Activated naive CD4-positive, alpha-beta T cell treated with Interleukin-2 at 50 U/mL for 16 hours (primary cell): ENCODE measurements at places on chromosomes 7 and 10.

DNA sequence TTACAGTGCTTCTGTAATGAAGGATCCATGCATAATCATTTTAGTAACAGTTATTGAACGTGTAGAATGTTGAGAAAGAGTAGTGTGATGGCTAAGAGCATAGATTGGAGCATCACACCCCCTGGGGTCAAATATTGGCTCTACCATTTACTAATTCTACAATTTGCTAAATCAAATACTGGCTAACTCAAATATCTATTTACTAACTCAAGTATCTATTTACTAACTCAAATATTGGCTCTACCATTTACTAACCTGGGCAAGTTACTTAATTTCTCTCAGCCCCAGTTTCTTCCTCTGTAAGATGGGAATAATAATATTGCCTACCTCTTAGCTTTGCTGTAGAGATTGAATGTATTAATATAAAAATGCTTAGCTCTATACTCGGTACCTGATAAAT lies 64.0 kb downstream of the CDK14 start:
- no peak for DNase-seq

DNA sequence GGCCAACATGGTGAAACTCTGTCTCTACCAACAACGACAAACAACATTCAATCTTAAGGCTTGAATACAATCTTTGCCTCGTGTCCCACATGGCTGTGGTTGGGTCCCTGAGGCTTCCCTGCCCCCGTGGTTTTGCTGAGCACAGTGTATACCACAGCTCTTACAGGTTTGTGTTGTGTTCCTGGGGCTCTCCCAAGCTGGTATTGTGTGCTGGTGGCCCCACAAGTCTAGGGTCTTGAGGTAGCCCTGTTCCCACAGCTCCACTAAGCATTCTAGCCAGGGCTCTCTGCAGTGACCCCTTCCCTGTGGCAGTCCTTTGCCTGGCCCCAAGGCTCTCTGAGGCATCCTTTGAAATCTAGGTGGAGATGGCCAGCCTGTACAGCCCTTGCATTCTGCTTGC lies 68.0 kb upstream of the CCNY start:
- DNase-seq = no peak

GRCh38 chr7:112238852-112239610 lies 32.5 kb downstream of the ZNF277 start:
- no peak for DNase-seq

- DNase-seq = no peak
These were observed 140.7 kb downstream of the PFKFB3 start for GRCh38 chr10:6343305-6344010.

DNA sequence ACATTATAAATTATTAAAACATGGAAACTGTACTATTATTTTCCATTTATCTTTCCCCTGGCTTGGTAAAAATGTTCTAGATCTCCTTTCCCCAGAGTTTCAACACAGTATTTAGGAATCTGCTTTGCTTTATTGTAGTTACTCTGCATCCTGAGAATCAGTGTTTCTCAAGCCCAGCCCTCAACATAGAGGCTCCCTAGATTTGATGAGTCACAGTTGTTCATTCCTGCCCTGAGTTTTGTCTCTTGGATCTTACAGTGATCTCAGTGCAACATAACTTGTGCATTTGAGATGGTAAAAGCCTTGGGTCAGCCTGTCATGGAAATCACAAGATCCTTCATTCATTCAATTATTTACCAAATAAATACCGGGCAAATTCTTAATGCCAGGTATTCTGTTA lies 63.0 kb downstream of the VAX1 start:
- no peak for DNase-seq

DNA sequence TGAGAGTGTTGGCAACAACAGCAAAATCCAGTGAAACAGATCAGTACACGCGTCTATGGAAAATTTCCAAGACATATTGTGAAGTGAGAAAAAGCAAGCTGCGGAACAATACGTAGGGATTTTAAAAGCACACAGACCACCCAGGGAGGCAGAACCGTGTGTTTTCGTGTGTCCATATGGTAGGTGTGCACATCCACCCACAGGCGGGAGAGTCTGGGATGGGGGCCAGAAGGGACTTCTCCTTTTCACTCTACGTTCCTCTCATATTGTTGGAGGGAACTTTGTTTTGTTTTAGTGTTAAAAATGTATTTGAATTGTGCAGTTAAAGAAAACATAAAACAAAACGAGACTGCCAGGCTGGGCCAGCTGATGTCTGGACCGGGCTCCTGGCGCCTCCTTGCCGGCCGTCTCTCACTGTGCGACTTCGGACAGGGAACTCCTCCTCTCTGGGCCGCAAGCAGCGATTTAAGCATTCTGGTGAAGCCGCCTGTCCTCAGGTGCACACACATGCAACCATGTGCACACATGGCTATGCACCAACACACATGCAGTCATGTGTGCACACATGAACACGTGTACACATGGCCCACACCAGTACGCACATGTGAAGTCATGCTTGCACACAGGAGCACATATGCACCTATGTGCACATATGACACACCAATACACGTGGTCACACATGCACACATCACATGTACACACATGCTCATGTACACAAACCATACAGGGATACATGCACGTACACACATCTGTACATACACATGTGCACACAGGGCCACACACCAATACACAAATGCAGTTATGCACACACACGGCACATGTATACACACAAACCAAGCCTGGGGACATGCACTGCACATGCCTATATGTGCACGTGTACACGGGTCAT lies 141.1 kb downstream of the ELFN1 start:
- no peak for DNase-seq

GRCh38 chr10:102645388-102645740 lies 1.1 kb downstream of the TRIM8 start:
- peak; percentile 40 for DNase-seq

DNA sequence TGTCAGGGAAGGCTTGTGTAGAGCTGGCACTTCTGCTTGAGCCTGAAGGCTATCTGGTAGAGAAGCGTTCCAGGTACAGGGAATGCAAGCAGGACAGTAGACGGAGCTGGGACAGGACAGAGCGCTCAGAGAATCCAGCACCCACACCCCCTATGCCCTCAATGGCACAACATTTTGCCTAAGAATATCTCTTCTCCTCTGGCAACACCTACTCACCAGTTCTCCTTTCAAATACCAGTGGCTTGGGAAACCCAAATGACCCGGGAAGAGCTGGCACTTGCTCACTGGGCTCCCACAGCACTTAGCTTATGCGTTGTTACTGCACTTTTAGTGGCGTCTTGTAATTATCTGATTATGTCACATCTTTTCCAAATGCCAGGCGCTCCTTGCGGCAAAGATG lies 118.6 kb downstream of the RNF216 start:
- DNase-seq = no peak

DNA sequence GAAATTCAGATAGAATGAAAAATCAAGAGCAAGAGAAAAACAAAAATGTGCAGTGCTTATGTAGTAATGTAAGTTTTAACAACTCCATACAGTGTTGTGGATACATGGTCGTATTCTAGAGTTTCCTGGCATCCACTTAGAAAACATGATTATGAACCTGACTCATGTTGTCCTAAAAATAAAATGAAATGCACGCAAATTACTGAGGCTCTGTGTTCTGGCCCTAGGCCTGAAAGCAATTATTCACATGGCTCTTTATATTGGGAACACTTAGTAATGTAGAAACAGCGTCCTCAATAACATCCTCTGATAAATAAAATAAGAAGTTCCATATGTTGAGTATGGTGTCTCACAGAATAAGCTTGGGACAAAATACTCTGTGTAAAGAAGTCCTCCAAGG lies 200.2 kb upstream of the SEMA3E start:
- DNase-seq = no peak

- DNase-seq = no peak
These were observed 20.4 kb downstream of the MICALL2 start for GRCh38 chr7:1438821-1439220.

DNA sequence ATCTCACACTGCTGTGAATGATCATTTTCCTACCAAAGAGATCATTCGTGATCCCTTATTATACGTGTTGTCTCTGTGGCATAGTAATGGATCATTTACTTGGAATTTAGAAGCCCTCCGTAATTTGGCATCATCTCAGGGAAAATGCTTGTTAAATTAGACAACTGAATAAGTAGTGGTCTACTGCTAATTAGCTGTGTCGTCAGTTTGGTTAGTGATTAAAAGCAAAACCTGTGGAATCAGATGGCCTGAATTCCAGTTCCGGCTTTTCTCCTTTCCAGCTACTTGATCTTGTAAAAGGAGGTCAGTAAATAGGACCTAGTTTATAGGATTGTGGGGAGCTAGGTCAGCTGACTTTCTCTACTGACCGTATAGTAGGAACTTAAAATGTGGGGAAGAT lies 65.6 kb downstream of the RBM33 start:
- DNase-seq = no peak

- DNase-seq = no peak
These were observed 8.8 kb upstream of the GRB10 start for GRCh38 chr7:50791363-50791937.

- no peak for DNase-seq
These were observed 349.7 kb downstream of the AUTS2 start for GRCh38 chr7:69947998-69948397.

- DNase-seq = no peak
These were observed 2.3 kb downstream of the GLRX3 start for GRCh38 chr10:130138479-130138866.

GRCh38 chr10:72260239-72260975 lies 13.3 kb upstream of the DDIT4 start:
- peak; percentile 83 for DNase-seq

- DNase-seq = no peak
These were observed 20.3 kb upstream of the CSGALNACT2 start for GRCh38 chr10:43117777-43118583.

GRCh38 chr7:119963654-119964053 lies 309.3 kb upstream of the KCND2 start:
- no peak for DNase-seq

- no peak for DNase-seq
These were observed 35.0 kb upstream of the DGKB start for GRCh38 chr7:14937581-14937980.

DNA sequence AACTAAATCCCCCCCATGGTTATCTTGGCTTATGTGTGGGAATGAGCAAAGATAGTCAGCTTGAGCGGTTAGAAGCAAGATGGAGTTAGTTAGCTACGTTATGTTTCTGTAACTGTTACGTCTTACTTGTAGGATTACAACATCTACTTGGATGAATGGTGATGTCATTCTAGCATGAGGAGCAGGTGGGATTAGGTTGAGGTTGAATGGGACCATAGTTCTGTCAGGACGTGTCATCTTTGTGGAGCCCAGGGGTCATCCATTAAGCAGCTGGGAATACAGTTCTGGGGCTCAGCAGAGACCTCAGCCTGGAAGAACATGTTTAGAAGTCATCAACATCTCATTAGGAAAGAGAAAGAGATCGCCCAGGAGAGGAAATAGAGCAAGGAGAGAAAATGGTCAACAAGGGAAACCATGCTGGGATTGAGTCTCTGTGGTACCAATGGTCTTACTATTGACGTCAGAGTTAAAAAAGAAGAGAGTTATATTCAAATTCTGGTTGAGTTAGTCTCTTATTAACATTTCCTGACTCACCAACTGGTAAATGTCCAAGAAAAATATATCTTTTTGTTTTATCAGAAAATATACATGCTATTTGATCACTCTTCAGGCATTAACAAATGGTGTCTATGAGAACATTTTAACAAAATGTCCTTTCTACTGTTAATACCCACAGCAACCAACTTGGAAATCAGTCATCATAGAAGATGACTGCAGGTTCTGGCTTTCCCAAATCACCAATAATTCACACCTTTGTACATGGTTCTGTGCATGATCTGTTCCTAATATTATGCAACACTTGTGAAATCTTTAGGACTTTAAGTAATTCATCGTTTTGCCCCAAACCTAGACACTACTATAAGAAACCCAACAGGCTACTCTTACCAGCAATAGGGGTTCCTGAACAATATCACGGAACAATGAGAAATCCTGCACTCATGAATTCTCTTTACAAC lies 96.9 kb downstream of the KIAA1217 start:
- DNase-seq = no peak

DNA sequence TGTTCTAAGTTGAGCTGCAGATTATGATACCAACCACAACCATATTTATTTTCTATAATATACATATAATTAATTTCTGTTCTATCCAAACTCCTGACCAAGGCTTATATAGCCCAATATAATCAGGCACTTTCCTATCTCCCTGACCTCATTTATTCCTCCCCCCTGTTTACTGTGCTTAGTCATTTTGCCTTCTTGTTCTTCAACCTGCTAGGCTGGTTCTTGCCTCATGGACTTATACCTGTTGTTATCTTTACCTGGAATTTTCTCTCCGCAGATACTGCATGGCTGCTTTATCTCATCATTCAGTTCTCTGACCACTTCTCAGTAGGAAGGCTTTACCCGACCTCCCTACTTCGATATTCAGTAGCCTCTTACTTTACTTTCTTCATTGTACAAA lies 24.9 kb upstream of the FAM3C start:
- DNase-seq = no peak

GRCh38 chr7:55252386-55252785 lies 112.8 kb upstream of the LANCL2 start:
- DNase-seq = no peak

DNA sequence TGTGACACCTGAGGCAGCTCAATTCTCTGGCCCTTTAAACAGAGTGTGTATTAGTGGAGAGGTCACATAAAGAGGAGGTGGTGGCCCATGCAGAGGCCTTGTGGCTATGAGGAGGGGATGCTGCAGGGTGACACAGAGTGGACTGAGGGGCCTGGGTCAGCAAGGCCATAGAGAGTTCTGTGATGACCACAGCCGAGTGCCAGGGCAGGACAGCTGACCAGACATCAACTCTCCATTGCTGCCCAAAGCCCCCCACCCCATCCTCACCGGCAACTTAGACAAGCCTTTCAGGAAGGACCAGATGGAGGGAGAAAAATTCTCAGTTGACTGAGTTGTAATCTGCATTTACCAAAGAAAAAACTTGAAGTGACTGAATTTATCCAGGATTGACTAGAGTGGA lies 378.1 kb downstream of the RPS24 start:
- DNase-seq = no peak

- DNase-seq = no peak
These were observed 21.0 kb upstream of the FOXL3 start for GRCh38 chr7:268991-269390.

DNA sequence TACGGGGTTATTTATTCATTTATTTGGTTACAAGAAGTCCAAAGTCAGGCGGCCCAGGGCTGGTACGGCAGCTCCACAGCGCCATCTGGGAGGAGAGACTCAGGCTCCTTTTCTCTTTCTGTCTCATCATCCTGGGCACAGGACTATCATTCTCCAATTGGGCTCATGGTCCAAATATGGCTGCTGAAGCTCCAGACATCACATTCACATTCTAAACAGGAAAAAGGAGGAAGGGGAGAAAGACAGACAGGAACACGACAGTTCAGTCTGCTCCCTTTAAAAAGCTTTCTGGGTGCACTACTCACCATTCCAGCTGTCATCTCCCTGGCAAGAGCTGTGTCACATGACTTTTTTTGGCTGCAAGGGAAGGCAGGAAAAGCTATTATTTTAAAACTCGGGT lies 74.4 kb upstream of the PDZD8 start:
- DNase-seq = no peak

GRCh38 chr7:35646289-35647023 lies 48.5 kb downstream of the HERPUD2 start:
- no peak for DNase-seq

- no peak for DNase-seq
These were observed 66.0 kb upstream of the FAM20C start for GRCh38 chr7:126368-126767.
